Choroid plexus epithelial cell (primary cell): ENCODE measurements at places on chromosomes 16 and 17.

- DNase-seq, result no peak
Observed at GRCh38 chr17:39217734-39218369, 7.9 kb downstream of the STAC2 start.

- DNase-seq, result no peak
Observed at GRCh38 chr16:59369523-59369922, 635.4 kb upstream of the GOT2 start.

DNA sequence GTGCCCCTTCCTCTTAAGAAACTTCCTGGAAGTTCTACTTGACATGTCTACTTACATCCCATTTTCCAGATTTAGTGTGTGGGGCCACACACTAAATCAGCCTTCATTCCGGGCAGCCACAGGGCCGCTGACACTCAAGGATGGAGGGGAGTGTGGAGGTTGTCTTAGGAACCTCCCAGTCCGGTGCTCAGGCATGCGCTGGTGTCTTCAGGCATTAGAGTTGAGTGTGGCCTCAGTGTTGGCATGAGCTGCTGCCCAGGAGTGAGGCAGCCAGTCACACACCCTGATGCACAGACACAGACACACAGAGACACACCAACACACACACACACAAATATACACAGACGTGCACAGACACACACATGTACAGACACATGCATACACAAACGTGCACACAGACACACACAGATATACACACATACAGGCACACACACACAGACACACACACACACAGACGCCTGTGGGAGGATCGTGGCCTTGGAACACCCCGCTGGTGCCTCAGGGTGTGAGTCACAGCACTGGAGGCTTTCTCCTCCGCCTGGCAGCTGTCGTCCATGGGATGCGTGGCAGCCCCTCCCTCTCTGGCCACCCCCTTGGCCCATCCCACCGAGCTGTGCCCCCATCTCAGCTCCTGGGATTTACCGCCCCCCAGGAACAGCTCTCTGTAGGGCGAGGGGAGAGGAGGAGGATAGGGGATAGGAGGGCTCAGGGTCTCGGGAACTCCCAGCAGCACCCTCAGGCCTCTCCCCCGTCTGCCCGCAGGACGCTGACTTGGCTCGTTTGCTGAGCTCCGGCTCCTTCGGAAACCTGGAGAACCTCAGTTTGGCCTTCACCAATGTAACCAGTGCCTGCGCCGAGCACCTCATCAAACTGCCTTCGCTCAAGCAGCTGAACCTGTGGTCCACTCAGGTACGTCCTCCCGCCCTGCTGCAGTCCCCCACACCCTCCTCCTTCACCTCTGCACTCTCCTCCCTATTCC is 75.6 kb upstream of the PLCG2 start:
- DNase-seq, result peak; percentile 96

DNA sequence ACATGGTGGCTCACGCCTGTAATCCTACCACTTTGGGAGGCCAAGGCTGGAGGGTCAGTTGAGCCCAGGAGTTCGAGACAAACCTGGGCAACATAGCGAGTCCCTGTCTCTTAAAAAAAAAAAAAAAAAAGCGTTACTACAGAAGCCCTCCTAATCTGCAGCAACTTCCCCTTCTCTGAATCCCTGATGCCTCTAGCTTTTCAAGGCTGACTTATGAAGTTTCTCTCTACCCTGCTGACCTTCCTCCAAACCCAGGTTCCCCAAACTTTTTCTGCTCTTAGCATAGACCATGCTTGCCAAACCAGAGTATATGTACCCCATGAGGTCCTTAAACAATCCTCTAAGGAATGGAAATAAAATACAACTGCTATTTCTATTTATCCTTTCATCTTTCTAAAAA is 16.4 kb downstream of the LYRM1 start:
- no peak for DNase-seq

GRCh38 chr17:65743308-65743655 is 181.8 kb upstream of the AXIN2 start:
- peak; percentile 69 for DNase-seq

DNA sequence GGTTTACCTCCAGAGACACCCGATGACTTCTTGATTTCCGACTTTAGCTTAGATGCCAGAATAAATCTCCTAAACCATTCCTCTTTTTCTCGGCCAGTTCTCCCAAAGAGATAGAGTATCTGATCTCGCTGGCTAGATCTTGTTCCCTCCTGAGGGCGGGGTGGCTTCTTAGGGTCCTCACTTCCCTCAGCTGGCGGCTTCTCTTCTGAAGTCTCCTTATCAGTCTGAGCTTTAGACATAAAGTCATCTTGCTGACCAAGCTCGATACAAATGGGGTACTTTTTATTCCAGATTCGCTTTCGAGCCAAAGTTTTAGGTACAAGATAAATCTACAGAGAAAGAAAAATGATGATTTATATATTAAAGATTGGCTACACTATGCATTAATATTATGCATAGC is 63.6 kb upstream of the ERN1 start:
- no peak for DNase-seq

GRCh38 chr17:63916566-63917185 is 2.0 kb downstream of the GH1 start:
- DNase-seq, result no peak
